ENCODE measurements at places on chromosomes 2 and 18.

DNA sequence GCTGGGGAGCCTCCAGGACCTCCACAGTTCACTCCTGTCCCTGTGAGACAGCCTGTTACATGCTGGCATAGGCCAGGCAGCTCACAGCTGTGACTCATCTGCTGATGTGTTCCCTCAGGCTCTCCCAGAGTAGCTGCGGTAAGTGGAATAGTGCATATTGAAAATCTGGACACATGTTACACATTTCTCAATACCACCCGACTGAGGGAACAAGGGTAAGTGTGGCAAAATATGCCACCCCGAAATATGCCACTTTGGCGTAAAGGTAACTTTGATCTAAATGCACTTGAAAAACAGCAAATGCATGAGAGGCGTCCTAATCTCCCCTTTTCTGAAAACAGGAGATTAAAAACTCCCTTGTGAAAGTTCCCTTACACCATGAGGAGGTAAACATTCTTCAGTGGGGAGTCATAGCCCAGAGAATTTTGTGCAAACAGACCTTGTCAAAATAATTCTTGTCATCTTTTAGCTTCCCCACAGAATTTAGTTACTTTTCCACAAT lies 557.9 kb downstream of the CCDC85A start:
- no peak for DNase-seq

DNA sequence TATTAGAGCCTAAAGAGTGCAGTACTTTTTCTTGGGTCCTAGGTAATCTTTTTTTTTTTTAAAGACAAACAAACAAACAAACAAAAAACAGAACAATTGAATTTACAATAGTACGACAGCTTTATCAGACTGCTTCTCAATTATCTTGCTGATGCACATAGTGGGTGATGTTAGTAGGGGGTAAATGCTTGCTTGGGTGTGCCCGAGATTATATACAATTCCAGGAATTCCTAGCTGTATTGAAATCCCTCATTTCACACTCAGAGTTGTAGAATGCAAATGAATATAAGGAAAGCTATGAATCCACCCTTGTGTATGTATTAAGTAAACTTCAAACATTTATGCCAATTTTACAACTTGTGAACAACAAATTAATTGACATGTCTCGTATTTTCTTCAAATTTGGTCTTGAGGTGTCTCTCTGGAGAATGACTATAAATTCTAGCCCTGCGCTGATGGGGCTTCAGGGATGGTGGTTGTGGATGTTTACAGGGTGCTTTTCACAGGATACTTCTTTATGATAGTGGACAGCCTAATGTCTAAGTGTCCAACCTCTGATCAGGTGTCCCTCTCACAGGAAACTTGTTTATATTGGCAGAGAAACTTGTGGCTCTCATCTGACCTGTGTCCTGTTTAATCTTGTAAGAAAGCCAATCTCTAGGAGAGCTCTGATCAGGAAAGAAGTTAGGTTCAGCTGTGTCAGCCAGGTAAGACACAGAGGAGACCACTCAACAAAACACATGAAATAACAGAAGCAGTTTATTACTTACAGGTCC lies 61.9 kb upstream of the SLC39A10 start:
- no peak for DNase-seq

- no peak for DNase-seq
Measured at GRCh38 chr18:57792631-57793301, 10.3 kb downstream of the ATP8B1 start.

DNA sequence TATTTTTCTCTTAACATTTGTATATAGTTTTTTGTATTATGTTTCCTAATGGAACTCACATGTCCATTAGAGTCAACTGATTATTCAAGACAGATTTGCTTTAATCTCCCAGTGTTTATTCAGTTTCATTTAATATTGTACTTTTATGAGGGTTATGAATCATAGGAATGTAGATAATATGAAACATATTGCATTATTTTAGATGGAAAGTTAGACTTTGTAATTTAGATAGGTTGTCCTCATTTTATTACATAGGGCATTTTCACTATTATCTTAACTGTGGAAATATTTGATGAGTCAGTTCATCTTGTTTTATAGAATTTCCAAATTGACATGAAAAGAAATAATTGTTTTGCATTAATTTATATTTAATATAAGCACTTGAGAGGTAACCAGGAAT lies 240.8 kb downstream of the PLCL1 start:
- no peak for DNase-seq

DNA sequence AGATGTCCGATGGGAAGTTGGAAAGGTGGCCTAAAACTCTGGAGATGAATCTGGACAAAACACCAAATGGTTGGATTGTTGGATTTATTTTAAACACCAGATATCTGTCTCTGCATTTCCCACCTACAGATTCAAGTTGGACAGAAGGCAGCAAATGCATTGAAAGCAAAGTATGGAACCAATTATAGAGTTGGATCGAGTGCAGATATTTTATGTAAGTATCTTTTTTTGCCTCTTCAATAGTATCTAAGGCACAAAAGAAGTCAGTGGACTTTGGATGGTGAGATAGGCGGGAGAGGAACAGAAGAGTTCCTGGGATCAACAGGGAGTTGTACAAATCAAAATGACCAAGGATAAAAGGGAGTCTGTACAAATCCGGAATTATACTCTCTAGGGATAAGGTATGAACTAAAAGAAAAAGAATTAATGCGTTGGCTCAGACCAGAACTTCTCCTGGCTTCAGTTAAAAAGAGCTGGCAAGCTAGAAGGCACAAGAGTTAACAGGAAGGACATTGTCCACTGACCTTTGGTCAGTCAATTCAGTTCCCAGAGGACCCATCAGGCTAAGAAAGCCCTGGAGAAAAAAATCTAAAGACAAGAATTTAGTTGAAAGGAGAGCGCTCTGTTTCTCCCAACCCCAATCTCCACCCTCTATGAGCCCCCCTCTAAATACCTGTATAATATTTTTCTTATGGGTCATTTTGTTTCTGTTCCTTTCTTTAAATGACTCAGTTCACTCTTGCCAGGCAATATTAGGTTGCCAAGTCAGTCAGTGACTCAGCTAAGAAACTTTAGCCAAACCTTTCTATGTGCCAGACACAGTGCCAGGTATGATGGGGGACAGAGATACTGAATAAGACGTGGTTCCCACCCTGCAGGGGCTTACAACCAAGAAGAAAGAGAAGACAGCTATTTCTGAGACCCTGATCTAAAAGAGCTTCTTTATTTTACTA lies 29.1 kb downstream of the CPO start:
- no peak for DNase-seq

GRCh38 chr2:97911206-97911921 lies 84.4 kb downstream of the TMEM131 start:
- no peak for DNase-seq

DNA sequence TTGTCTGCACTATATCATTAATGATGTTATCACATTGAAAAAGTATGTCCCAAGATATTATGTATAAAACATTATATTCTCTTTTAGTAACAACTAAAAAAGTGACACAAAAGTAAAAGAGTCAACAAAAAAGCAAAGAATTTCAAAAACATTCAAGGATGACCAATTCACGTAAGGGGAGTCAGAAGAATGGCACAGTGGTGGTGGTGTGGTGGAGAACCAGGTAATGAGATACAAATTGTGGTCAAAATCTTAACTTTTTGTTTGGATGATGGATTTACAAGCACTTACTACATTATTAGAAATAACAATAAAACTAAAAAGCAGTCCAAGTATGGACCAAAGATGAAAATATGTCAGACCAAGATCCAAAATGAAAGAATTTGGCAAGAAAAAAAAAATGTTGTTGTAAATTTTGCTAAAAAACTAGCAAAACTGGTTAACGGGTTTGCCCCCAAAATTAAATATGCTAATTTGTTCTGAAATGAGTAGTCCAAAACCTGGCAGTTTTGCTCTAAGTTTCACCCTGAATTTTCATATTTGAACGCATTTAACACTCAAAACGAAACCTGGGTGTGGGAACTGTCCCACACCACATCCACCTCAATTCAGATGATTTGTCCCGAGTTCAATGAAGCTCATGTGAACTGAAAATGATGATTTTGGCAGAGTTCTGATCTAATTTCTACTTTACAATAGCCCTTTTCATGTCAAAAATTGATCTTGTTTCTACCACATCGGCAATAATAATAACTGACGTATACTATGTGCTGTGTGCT lies 135.8 kb downstream of the IKZF2 start:
- no peak for DNase-seq

DNA sequence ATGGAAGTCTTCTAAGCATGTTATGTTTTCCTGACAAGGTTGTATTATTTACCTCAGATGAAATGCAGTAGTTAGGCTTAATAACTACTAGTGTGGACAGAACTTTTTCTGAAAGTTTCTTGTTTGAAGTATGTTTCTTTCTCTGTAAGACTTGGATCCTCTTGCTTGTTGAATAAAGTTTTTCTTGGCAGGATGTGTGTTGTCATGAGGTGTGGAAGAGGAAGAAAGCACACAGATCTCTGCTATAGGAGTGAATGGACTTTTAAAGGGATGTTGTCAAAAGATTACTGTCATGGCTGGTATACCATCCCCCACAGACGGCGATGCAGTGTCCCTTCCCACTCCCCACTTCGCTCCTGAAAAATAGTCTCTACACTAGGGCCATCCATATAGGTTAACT lies 2.6 kb downstream of the CAB39 start:
- DNase-seq, result no peak
